ENCODE measurements at places on chromosomes 7 and 10. TPM values are rescaled to one million over a fixed set of nuclear protein-coding genes. Genes with fewer than 3 reads are reported as not detected.

SGPL1 gene
- 28.3 TPM for total RNA-seq

GJD4 gene
- not detected for total RNA-seq

ZMYND11 gene
- total RNA-seq: 103 TPM

AGK gene
- 16.9 TPM for total RNA-seq

TRPV5 gene
- total RNA-seq: not detected

C10orf62 gene
- total RNA-seq: 0.13 TPM

ANKRD30A gene
- total RNA-seq: not detected

CABCOCO1 gene
- total RNA-seq: 8.5 TPM

CTNNA3 gene
- 0.13 TPM for total RNA-seq

PRSS37 gene
- not detected for total RNA-seq

Measured in aortic smooth muscle cell (primary cell).